ENCODE measurements at places on chromosomes 11 and 22.

- H3K27ac ChIP-seq, result no peak overlapping the region
- no peaks in the 10 kb centered on the region for H3K4me1 ChIP-seq
- DNase-seq, result no peak
- H3K36me3 ChIP-seq, result no peaks in the 10 kb centered on the region
Observed at GRCh38 chr11:83818349-83818748, 532.2 kb upstream of the CCDC90B start.

DNA sequence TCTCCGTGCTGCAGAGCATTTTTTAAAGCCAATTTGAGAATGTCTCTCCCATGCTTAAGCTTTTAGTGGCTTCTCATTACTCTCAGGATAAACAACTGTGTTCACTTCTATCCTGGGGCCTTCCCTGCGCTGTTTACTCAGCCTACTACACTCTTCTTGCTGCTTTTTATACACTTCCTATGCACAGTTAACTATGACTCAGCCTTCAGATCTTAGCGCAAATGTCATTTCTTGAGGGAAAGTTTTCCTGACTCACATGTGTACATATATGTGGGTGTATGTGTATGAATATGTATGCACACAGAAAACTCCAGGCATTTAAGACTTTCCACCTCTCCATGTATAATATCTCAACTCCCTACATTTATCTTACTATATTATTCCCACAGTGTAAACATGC, 9.8 kb downstream of the THAP12 start:
- H3K4me1 ChIP-seq, result peaks cover 5% of the 10 kb centered on the region
- H3K4me3 ChIP-seq, result no peak overlapping the region
- H3K27me3 ChIP-seq, result no peaks in the 10 kb centered on the region

DNA sequence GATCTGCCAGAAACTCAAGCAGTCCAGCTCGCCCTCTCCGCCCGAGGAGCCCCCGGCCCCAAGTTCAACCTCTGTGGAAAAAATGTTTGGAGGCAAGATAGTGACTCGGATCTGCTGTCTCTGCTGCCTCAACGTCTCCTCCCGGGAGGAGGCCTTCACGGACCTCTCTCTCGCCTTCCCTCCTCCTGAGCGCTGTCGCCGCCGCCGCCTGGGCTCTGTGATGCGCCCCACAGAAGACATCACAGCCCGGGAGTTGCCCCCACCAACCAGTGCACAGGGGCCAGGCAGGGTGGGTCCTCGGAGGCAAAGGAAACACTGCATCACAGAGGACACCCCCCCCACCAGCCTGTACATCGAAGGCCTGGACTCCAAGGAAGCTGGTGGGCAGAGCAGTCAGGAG, 20.8 kb downstream of the USP35 start:
- DNase-seq, result no peak
- 0 out of 2 replicates have a peak, but pooled peaks cover 3% of the 10 kb centered on the region for H3K36me3 ChIP-seq
- H3K27me3 ChIP-seq, result no peaks in the 10 kb centered on the region
- H3K4me3 ChIP-seq, result no peak overlapping the region

DNA sequence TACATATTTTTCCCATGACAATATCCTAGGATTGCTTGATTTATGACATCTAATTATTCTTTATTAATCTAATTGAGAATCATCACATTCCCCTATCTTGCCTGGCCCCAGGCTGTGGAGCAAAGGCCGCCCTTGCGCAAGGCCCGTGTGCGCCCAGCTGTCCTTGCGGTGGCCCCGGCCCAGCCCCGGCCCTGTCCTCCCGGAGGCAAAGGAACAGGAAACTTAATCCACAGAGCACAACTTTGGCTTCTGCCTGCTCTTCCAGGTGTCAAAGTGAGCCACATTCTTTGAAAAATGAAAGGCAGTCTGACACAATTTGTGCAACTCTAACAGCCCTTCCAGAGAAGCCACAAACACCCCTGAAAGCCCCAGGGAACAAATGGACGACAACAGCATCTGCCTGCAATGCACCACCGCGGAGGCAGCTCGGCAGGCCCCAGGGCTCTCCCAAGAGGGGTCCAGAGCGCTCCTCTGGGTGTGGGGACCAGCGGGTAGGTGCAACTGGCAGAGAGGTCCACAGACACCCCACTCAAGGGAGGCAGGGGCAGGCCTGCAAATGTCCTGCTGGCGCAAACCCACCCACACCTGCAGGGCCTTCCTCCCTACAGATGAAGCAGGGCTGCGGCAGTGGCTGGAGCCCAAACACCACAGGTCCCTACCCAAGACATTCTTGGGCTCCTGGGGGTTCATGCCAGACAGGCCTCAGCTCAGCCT, 30.3 kb downstream of the GNB1L start:
- H3K4me1 ChIP-seq, result peaks cover 38% of the 10 kb centered on the region
- H3K36me3 ChIP-seq, result no peaks in the 10 kb centered on the region
- no peaks in the 10 kb centered on the region for H3K27me3 ChIP-seq
- DNase-seq, result peak; percentile 58
- peak overlapping the region; percentile 71 for H3K27ac ChIP-seq

DNA sequence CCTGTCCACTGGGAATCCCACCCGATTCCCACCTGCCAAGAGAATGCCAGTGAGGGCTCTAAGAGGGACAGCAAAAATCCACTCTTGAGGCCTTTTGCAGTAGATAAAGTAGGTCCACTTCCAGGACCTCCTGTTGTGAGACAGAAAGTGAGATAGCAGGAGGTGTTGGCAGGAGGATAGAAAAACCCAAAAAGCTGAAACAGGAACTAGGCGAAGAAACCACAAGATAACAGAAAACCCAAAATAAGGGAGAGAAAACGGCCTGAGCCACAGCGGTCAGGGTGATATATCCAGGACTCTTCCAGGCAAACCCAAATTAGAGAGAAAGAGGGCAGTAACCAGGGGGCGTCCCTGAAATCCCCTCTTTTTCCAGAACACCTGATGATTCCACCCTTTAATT, 79.7 kb upstream of the LINC01488 start:
- DNase-seq, result no peak

DNA sequence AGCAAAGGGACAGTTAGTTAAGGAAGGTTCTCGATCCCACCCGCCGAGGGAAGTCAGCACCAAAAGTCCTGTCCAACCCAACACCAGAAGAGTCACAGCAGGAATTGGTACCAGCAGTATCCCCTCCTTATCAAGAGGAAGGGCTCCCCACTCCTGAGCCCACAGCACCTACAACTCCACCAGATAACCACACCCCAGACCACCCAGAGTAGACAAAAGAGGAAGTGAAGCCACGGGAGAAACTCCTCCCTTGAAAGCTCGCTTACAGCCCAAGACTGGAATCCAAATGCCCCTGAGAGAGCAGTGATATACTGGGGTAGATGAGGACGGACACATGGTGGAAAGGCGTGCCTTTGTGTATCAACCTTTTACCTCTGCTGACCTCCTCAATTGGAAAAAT, 7.3 kb upstream of the CD5 start:
- H3K36me3 ChIP-seq, result no peaks in the 10 kb centered on the region
- H3K4me1 ChIP-seq, result no peaks in the 10 kb centered on the region
- DNase-seq, result no peak
- H3K27ac ChIP-seq, result no peak overlapping the region
- no peak overlapping the region for H3K4me3 ChIP-seq

DNA sequence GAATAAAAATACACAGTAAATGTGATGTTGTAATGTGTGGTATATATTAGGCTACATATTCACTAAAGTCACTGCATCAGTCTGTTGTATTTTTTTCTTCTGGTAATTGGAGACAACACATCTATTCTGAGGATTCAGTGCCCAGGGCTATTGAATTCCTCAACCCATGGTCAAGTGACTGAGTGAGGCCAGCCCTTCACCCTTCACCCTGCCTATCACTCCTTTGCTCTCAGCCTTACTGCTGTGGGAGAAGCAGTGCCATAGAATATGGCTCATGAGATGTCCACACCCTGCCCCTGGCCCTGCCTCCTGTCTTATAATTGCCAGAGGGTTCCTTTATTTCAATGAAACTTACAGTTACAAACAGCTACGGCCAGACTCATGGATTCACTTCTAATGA, 295.6 kb downstream of the NTM start:
- DNase-seq, result no peak
- no peak overlapping the region for H3K27ac ChIP-seq
- H3K4me3 ChIP-seq, result no peak overlapping the region
- H3K27me3 ChIP-seq, result peaks cover 37% of the 10 kb centered on the region

- no peak overlapping the region for H3K4me3 ChIP-seq
- DNase-seq, result no peak
- no peaks in the 10 kb centered on the region for H3K4me1 ChIP-seq
- 0 out of 2 replicates have a peak, but pooled peaks cover under 1% of the 10 kb centered on the region for H3K36me3 ChIP-seq
- H3K27me3 ChIP-seq, result no peaks in the 10 kb centered on the region
Observed at GRCh38 chr11:12193515-12194336, 83.3 kb downstream of the MICAL2 start.

DNA sequence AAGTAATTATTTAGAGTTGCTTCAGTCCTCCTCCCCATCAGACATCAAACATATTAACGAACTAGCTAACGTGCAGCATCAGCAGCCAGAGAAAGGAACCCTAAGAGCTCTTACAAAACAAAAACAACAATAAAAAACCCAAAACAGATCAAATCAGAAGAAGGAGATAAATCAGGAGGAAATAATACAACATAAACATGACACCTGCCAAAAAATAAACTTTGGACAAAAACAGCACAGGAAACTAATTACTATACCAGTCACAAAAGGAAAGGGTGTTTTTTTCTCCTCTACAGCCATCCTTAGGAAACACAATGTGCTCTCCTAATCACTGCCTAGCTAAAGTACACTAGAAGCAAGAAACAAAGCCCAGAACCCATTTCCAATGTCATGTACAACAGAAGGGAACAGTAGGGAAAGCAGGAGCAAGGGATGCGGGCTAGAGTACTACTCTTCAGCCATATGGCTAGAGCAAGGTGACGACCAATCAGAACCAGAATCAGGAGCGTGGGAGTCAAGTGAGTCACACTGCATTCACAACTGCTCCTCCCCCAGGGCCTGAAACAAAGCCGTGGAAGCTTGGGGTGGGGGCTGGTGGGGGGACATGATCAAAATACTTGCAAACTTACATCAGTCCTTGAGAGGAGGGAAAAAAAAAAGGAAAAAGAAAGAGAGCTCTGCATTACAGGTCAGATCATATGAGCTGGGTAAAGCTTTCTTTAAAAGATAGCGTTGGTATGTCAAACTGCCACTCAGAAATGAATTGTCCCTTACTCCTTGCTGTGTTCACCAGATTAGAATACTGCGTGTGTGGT, 60.4 kb downstream of the LARGE2 start:
- H3K27ac ChIP-seq, result no peak overlapping the region
- H3K27me3 ChIP-seq, result no peaks in the 10 kb centered on the region
- no peaks in the 10 kb centered on the region for H3K4me1 ChIP-seq
- H3K36me3 ChIP-seq, result no peaks in the 10 kb centered on the region
- DNase-seq, result no peak

DNA sequence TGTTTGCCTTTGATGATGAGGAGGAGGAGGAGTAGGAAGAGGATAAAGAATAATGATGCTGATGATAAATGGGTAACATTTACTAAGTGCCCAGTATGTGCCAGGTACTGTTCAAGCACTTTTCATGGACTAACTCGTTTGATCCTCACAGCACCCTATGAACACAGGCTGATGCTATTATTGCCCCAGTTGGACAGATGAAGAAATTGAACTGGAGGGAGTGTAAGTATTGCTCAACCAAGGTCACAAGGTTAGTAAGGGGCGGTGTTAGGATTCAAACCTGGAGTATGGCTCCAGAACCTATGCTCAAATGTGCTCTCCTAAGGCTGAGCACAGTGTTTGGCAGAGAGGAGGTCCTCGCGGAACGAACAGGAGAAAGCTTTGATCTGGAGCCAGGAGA, 78.6 kb downstream of the SYN3 start:
- DNase-seq, result no peak
- no peak overlapping the region for H3K4me3 ChIP-seq
- H3K27ac ChIP-seq, result no peak overlapping the region
- H3K27me3 ChIP-seq, result 0 out of 2 replicates have a peak, but pooled peaks cover 3% of the 10 kb centered on the region
- no peaks in the 10 kb centered on the region for H3K4me1 ChIP-seq

GRCh38 chr11:119091178-119091577, 6.5 kb downstream of the HMBS start:
- DNase-seq, result no peak
- H3K27me3 ChIP-seq, result no peaks in the 10 kb centered on the region
- peaks cover 16% of the 10 kb centered on the region for H3K36me3 ChIP-seq
- no peak overlapping the region for H3K4me3 ChIP-seq

DNA sequence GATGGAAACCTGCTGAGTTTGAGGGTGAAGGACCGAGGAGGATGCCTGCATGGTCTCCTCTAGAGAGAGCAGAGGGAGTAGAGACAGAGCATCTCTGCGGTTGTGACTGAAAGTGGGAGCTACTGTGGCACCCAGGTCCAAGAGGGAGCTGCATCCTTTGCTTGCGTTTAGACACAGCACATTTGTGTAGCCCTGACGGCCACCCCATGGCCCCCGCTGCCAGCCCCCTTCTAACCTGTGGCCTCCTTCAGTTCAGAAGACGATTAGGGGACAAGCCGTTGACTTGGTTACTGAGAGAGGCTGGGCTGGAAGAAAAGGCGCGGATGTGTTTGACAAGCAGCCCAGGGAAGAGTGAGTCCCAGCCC, 690.9 kb downstream of the BRD1 start:
- no peak for DNase-seq
- peaks cover 90% of the 10 kb centered on the region for H3K27me3 ChIP-seq
- no peaks in the 10 kb centered on the region for H3K4me1 ChIP-seq
- H3K27ac ChIP-seq, result no peak overlapping the region
- no peak overlapping the region for H3K4me3 ChIP-seq

- H3K4me3 ChIP-seq, result no peak overlapping the region
- 0 out of 2 replicates have a peak overlapping the region, but pooled peaks have one; percentile 12 for H3K27ac ChIP-seq
- no peaks in the 10 kb centered on the region for H3K27me3 ChIP-seq
- peaks cover 3% of the 10 kb centered on the region for H3K36me3 ChIP-seq
- peaks cover 5% of the 10 kb centered on the region for H3K4me1 ChIP-seq
Observed at GRCh38 chr11:94623120-94623735, 56.1 kb downstream of the PIWIL4 start.
